B cell (primary cell): ENCODE measurements at places on chromosomes 2 and 18. TPM values are rescaled to one million over a fixed set of nuclear protein-coding genes. Genes with fewer than 3 reads are reported as not detected.
A peak's percentile ranks its signal among the peaks of the same experiment; 100 is the strongest.

DNA sequence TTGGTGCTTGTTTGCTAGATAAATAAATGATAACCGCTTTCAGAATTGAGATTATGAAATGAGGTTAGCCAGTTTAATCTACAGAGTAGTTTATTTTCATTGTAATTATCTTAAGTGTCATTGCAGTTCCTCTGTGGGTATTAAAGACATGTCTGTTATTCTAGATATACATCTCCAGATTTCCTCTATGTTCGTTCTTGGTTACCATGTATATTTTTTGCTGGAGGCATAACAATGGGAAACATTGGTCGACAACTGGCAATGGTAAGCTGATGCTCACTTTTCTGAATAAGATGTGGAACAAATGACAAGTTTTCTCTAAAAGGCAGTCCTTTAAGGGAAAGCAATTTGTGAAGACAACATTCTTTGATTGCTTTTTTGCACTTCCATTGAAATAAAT is 18.7 kb downstream of the INSIG2 start:
- no peak for DNase-seq

DNA sequence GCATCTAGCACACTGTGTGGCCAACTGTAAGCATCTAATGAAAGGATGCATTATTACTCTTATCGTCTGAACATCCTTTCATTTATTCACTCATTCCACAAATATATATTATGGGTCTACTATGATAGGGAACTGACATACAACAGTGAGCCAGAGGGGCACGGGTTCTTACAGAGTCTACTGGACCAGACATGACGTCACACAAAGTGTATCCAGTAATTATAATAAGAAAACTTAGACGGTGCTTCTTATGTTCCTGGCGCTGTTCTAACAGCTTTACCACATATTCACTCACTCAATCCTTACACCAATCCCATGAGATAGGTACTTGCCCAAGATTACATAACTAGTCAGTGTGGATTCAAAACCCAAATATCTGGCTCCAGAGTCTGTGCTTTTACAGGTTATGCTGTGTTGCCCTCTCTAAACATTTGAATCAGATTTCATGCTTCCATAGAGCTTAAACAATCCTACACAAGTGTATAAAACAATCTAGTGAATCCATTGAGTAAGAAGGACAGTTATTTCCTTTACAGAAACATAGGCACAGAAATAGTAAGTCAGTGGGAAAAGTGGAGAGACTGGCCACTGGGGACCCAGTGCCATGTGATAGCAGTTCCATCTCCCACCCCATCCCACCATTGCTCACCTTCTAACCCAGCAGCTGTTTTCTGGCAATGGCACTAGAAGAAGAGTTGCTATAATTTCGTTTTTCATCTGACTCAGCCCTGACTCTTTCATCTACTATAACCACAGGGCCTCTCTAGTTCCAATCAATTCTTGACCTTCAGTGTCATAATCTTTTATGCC is 24.2 kb upstream of the ARL5A start:
- DNase-seq = no peak

DNA sequence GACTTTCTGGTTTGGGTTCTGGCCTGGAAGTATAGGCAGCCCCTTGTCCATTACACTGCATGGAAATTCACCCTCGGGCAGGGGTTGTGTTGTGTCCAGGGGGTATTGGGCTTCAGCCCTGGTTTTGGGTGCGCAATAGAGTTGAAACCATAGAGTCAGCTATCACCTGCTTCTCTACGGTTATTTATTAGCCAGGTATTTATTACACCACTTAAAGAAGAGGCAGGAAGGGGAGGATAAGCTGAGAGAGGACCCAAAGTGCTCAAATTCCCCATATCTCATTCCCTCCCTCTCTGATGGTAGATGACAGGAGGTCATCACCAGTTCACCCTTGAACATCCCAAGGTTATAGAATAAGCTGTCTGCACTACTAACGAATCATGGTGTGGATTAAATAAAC is 133.4 kb downstream of the HRH4 start:
- DNase-seq = no peak

Gene SCYGR4
- total RNA-seq = not detected in 2 replicates

- peak; percentile 87 for DNase-seq
These were observed 9.6 kb downstream of the GDF7 start for GRCh38 chr2:20676353-20677215.

Gene GATA6
- not detected in 2 replicates for total RNA-seq

GRCh38 chr2:128765811-128766210 is 447.1 kb upstream of the HS6ST1 start:
- DNase-seq = no peak

GRCh38 chr2:47519147-47519537 is 116.2 kb downstream of the MSH2 start:
- DNase-seq = no peak
